ENCODE measurements at places on chromosomes 5 and 9.

- peaks cover 4% of the 10 kb centered on the region for H3K36me3 ChIP-seq
- H3K27ac ChIP-seq = no peak overlapping the region
- H3K4me3 ChIP-seq = no peak overlapping the region
- no peaks in the 10 kb centered on the region for H3K4me1 ChIP-seq
- no peaks in the 10 kb centered on the region for H3K27me3 ChIP-seq
Measured at GRCh38 chr9:22512495-22512894, 65.9 kb downstream of the DMRTA1 start.

DNA sequence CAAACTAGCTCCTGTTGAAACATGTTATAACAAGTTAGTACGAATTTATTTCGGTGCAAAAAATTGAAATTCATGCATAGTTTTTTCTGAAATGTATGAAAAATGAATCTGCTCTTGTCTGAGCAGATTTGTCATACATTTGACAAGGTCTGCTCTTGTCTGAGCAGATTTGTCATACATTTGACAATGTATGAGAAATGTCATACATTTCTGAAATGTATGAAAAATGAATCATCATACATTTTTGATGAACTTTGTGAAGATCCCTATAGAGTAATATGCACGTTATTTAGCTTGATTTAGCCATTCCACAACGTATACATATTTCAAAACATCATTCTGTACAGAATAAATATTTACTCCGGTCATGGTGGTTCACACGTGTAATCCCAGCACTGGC lies 85.9 kb upstream of the PARP8 start:
- H3K27ac ChIP-seq = no peak overlapping the region
- H3K4me3 ChIP-seq = no peak overlapping the region

GRCh38 chr9:25861421-25861820 lies 183.2 kb upstream of the TUSC1 start:
- no peak overlapping the region for H3K4me3 ChIP-seq
- no peaks in the 10 kb centered on the region for H3K36me3 ChIP-seq
- no peaks in the 10 kb centered on the region for H3K4me1 ChIP-seq
- H3K27me3 ChIP-seq = no peaks in the 10 kb centered on the region
- no peak overlapping the region for H3K27ac ChIP-seq

DNA sequence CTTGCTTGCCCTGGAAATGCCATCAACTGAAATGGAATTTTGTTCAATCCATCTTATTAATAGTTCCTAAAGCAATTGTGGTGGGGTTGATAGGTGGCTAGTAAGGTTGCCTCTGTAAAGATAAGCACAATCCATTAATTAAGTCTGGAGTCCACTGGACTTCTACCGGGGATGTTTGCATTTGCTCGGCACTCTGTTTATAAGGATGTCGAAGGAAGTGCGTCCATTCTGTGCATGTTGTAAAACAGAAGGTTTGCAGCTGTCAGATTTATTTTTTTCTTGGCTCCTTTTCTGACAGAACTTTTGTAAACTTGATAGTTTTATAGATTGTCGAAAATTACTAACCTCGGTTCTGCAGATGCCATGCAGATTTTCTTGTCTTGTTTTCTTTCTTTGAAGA lies 12.8 kb upstream of the TNFAIP8 start:
- no peak overlapping the region for H3K4me3 ChIP-seq
- DNase-seq = no peak
- H3K36me3 ChIP-seq = no peaks in the 10 kb centered on the region
- no peaks in the 10 kb centered on the region for H3K27me3 ChIP-seq
